Central memory CD4-positive, alpha-beta T cell (primary cell): ENCODE measurements at places on chromosomes 4 and X.
A peak's percentile ranks its signal among the peaks of the same experiment; 100 is the strongest.

DNA sequence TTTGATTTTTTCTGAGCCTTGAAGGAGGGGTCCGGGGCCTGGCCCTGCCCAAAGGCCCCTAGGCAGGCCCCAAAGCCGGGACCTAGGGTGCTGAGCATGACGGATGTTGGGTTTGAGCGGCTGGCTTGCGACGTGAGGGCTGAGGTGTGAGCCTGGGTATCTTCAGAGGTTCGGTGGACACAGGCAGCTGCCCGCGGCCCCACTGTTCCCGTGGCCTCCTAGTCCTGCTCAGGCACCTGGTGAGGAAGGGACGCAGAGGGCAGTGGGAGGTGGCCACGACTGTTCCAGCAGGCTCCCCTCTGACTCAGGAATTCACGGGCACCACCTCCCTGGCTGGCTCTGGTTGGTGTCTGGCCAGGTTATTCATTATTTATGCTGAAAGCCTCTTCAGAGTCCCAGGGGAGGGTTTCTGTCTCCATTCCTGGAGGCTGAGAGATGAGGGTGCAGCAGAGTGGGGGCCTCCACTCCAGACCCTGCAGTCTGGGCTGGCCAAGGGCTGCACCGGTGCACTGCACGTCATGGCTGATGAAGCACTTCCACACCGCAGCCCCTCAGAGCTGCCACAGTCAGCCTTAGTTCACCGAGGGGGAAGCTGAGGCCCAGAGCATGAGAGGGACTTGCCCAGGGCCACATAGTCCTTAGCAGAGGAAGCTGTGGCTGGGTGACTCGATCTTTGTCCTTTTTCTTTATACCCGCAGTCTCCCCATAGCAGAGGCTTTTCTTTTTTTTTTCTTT, 2.2 kb downstream of the MSANTD1 start:
- no peak for DNase-seq

DNA sequence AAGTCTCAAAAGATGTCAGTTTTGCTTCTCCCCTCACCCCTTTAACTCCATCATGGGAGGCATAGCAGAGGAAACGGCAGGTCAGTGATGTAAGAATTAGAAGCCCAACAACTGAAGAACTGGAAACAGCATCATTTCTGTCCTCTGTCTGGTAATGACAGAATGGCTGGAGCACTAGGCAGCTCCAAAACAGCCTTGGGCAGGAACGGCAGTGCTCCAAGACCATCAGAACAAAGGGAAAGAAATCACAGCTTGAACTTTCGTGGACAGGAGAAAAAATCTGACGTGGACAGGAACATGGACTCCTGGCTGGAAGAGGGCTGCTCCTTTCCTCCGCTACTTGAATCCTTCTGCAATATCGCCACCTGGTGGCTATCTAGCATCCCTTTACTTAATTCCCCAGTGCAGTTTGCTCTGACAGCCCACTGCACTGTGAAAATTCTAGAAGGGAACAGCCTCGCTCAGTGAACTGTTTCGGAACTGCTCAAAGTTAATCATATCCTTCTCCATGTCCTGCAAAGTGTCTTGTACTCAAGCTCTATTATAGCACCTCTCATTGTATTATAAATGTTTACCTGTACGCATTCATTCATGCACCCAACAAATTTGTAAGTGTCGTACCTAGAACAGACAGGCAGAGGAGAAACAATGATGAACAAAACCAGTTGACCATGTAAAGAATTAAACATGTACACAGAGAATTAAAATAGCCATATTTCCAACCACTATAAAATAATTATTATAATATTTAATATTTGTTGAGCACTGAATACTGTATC, 20.4 kb downstream of the SLC25A53 start:
- peak; percentile 55 for DNase-seq

- DNase-seq: no peak
These were observed 124.9 kb downstream of the IQCM start for GRCh38 chr4:149690726-149691125.

DNA sequence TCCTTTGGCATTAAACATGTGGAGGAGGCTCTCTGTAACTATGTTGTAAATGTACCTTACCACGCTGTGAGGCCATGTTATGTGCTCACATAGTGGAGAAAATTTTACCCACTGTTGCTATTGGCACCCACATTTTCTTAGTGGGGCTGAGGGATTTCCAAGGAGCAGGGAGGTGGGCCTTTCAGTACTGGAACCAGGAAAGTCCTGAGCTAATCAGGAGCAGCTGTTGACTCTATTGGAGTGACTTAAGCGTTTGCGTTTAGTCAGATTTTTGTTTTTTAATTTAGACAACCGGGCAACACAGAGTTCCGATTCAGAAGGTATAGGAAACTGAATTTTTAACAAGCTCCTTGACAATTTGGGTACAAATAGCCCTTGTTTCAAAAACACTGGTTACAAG, 30.7 kb upstream of the WDR17 start:
- DNase-seq: no peak

GRCh38 chr4:59762344-59762743, 1437.8 kb upstream of the ADGRL3 start:
- DNase-seq: no peak

DNA sequence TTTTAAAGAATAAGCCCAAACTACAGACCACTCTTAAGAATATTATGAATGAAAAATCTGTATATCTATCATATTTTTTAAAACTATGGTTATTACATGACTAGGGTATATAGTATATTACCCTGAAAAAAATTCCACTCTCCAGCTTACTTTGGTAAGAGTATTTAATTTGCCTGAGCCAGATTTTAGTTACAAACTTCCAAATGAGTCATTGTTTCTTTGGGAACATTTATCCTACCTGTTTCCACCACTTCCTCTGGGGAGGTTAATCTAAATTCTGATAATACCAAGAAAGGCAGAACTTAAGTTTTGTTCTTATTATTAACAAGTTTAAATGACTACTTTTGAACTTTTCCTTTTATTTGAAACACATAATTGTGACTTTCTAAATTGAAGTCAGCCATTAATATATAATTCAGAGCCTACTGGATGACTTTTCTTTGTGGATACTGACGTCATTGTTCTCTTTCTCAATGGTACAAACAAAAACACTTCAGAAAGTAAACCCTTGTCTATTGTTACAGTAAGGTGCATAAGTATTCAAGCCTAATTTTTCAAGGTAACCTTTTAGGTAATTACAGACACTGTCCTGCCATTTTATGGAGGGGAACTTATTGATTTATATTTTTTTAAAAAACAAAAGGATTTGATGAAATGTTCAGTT, 135.6 kb upstream of the TLL1 start:
- no peak for DNase-seq

- no peak for DNase-seq
These were observed 272.3 kb downstream of the NAF1 start for GRCh38 chr4:162894387-162894786.

DNA sequence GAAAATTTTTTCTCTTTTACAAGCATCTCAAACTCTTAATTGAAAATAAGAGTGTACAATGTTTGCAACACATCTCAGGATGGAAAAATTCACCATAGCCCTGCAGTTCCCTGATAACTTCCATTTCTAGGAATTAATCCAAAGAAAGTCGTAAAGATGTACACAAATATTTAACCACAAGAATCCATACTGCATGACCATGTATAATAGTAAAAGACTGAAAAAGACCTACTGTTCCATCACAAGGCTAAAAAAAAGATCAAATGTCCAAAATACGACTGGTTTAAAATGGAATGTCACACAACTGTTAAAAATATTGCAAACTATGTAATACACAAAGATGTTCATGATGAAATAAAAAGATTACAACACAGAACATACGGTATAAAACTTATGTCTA, 32.1 kb downstream of the HUWE1 start:
- no peak for DNase-seq

DNA sequence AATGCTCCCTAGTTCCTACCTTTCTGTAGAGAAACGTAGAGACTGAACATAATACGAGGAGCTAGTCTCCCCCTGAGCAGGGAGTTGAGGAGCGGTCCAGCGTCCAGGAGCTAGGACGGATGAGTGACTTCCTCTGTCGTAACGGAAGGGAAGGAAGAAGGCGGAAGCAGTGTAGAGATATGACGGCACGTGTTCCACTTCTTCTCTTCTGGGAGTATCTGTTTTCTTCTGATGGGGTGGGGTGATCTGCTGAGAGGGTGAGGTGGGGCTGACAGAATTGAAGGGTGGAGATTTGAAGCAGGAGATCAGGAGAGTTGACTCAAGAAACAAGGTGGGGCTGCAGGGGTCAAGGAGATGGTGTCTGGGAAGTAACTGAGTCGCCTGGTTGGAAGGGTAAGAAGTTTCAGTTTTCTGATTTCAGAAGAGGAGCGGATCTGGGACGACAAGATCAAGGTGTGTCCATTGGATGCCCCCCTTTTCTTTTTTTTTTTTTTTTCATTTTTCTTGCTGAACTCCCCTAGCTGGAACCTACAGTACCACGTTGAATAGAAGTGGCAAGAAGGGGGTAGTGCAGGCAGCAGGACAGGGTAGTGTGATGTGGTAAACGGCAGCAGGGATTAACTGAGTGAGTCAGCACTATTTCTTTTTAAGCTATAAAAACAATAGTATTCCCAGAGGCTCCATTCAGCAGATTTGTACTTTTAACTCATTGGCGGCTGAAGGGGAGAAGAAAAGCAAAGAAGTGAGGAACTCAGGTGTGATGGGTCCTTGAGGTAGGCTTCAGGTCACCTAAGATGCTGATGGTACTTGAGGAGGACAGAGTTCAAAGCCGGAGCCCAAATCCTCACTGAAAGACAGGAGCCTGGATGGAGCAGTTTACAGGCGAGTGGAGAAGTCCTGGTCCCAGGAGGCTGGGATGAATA, 50.8 kb upstream of the SETD7 start:
- DNase-seq: no peak
